Iris pigment epithelial cell (primary cell): ENCODE measurements at places on chromosomes 2 and 18.

GRCh38 chr18:45837283-45838070 lies 12.0 kb downstream of the SIGLEC15 start:
- peak; percentile 65 for DNase-seq

- DNase-seq = no peak
These were observed 9.2 kb downstream of the INHBB start for GRCh38 chr2:120354935-120355779.

- no peak for DNase-seq
These were observed 47.4 kb downstream of the ITGB1BP1 start for GRCh38 chr2:9375857-9376428.

GRCh38 chr18:35345950-35346349 lies 1.7 kb upstream of the ZNF24 start:
- no peak for DNase-seq

- peak; percentile 23 for DNase-seq
These were observed 438 bp downstream of the HSPE1 start for GRCh38 chr2:197500503-197501131.

GRCh38 chr18:55483266-55483871 lies 104.6 kb downstream of the TCF4 start:
- DNase-seq = no peak

DNA sequence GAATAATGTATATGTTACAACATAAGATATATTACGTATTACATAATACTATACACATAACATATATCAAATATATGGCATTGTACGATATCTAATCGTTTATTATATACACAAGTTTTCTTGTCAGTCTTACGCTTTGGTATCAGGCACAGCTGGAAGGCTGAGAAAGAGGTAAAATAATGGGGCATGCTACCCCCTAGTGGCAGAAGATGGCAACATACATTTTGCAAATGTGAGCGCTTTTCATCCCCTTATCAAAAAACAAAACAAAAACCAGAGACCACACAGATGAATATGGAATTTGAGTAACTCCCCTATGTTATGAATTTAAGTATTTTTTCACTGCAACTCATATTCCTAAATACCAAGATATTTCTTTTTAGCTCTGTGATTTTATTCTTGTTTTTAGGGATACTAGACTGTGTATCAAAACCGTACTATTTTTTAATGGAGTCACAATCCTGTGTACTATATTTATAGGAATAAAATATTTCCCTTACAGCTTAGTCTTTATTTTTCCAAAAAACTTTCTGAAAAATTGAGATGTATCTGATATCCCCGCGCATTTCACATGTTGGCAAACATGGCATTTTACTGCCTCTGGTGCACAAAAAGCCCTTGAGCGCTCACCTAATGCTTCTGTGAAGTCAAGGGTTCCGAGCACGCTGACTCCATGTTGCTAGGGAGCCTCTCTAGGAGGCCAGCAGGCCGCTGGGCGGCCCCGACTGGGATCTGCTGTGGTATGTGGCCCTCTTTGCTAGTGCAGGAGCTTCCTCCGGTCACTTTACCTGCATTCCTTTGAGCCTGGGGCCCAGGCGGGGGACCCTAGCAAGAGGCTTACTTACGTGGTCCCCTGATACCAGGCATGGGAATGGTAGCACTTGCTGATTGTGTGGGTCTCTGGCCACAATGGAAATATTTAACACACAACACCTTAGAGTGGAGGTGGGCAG lies 62.5 kb downstream of the SLC4A3 start:
- DNase-seq = peak; percentile 73

DNA sequence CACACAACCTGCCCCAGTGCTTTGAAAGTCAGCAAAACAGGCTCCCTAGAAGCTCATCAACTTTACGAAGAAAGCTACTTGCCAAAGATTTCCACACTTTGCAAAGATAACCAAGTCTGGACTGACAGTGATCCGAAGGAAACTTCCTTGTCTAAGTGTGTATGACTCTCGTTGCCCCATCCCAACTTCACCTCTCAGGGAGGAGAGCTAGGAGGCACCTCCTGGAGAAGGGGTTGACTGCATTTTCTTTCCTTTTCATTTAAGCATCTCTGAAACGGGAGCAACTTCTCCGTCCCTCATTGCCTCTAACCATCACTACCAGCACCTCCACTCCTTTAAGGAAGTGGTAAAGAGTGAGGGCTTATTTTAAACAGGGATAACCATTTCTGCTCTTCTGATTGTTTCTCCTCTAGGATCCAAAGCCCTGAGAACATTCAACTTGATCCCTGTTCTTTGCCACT lies 7.0 kb downstream of the ZEB2 start:
- DNase-seq = no peak

GRCh38 chr2:138028538-138028937 lies 64.3 kb downstream of the HNMT start:
- no peak for DNase-seq

GRCh38 chr2:60569680-60570111 lies 16.2 kb upstream of the BCL11A start:
- peak; percentile 10 for DNase-seq

DNA sequence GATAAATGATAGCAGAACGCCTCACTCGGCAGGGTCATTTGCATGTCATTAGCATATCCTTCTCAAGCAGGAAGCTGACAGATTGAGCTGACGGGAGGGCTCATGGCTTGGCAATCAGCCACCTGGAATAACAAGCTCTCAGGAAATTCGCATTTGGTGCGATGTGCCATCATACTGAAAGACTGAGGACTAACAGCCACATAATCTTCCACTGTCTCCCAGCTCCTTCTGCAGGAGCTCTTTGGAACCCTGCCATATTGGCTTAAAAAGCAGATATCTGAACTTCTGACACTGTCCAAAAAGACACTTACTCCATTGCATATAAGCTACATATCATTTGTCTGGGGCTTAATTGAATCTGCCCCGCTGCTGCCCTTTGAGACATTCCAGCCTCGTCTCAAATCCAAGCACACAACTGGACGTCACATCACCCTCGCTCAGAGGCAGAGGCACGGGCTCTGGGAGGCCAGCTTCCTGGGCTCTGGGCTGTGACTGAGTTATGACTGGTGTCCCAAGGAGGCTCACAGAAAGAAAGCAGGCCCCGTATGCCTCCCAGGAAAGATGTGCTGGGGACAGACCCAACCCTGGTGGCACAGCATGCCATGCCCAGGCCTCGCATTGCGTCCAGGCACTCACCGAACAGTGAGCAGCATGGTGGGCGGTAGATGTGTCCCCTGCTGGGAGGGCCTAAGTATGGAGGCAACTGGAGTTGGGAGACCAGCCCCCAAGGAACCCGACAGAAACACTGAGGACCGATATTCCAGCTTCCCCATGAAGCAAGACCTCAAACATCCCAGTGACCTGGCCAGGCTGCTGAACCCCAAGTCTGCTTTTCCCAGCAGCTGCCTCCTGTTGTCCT lies 228.0 kb downstream of the ATAD2B start:
- DNase-seq = peak; percentile 73

- no peak for DNase-seq
These were observed 569.3 kb downstream of the TDRD15 start for GRCh38 chr2:21693081-21693480.

DNA sequence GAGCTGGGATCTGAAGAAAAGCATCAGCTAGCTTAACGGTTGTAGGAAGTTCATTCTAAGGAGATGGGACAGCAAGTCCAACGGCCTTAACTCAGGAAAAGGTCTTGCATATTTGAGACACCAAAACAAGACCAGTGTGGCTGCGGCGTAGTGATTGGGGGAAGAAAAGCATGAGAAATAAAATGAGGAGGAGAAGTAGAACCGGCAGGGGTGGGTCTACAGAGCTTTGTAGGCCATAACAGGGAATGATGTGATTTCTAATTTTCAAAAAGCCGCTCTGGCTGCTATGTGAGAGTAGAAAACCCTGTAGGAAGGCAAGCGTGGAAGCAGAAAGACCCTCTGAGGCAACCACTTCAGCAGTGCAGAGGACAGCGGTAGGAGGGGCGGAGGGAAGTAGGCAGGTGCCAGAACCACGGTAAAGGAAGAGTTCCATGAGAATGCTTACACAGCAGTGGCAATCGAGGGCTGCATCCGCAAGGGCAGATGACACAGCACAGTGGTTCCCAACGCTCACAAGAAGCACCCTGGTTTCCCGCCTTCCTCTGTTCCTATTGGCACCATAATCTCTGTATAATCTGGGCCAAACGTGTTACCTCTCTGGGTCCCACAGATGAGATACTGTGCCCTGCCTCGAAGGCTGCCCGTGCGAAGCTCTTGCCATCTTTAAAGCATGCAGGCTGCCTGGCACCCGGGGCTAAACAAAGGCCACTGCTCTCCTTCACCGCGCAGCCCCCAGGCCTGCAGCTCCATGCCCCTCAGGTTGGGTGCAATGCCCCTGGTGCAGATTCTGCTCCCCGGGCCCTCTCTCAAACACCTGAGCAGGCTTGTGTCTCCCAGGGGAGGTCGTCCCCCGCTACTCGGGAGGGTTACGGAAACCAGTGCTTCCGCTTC lies 795 bp downstream of the ANKRD39 start:
- peak; percentile 28 for DNase-seq

- DNase-seq = no peak
These were observed 111.4 kb upstream of the OTOS start for GRCh38 chr2:240251848-240252190.

- no peak for DNase-seq
These were observed 4.8 kb upstream of the SCG2 start for GRCh38 chr2:223606946-223607345.

DNA sequence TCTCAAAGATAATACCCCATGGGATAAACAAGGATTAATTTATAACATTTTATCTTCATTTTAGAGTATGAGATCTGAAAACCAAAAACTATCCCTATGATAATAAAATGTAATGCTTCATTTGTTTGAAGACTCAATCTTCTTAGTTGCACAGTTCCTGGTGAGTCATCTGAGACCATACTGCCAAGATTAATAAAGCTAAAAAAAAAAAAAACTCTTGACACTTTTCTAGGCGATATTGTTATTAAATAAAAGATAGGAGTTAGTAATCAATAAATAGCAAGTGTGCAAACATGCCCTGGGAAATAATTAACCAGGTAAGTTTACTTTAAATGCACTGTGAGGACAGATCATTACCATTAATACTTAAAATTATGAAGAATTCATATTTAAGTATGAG lies 83.9 kb downstream of the RPE start:
- peak; percentile 46 for DNase-seq

DNA sequence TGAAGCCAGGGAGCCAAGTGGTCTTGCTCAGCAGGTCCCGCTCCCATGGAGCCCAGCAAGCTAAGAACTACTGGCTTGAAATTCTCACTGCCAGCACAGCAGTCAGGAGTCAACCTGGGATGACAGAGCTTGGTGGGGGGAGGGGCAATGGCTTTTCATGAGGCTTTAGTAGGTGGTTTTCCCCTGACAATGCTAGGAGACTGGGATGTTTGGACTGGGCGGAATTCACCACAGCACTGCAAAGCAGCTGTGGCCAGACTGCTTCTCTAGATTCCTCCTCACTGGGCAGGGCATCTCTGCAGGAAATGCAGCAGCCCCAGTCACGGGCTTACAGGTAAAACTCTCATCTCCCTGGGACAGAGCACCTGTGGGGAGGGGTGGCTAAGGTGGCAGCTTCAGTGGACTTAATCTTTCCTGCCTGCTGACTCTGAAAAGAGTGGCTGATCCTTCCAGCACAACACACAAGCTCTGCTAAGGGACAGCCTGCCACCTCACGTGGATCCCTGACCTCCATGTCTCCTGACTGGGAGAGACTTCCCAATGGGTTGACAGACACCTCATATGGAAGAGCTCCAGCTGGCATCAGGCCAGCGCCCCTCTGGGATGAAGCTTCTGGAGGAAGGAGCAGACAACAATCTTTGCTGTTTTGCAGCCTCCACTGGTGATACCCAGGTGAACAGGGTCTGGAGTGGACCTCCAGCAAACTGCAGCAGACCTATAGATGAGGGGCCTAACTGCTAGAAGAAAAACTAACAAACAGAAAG lies 349.7 kb upstream of the ST6GAL2 start:
- no peak for DNase-seq

- no peak for DNase-seq
These were observed 528 bp upstream of the PPP4R3B start for GRCh38 chr2:55618025-55618274.

GRCh38 chr2:74099835-74100234 lies 47.9 kb downstream of the BOLA3 start:
- no peak for DNase-seq

DNA sequence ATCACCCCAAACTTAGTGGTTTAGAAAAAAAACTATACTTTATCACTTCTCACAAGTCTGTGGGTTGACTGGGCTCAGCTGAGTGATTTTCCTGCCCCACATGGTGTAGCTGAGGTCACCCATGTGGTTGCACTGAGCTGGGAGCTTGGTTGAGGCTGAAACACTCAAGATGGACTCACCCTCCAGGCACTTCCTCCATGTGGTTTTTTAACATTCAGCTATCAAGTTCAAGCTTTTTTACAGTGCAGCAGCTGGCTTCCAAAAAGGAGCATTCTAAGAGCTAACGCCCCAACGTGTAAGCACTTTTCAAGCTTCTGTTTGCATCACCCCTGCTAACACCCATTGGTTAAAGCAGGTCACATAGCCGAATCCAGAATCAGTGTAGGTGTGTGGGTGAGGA lies 105.9 kb upstream of the CREB1 start:
- DNase-seq = peak; percentile 100

- DNase-seq = no peak
These were observed 69.2 kb downstream of the NRXN1 start for GRCh38 chr2:50962731-50963130.

- no peak for DNase-seq
These were observed 167.5 kb downstream of the ARL4C start for GRCh38 chr2:234329202-234329960.

DNA sequence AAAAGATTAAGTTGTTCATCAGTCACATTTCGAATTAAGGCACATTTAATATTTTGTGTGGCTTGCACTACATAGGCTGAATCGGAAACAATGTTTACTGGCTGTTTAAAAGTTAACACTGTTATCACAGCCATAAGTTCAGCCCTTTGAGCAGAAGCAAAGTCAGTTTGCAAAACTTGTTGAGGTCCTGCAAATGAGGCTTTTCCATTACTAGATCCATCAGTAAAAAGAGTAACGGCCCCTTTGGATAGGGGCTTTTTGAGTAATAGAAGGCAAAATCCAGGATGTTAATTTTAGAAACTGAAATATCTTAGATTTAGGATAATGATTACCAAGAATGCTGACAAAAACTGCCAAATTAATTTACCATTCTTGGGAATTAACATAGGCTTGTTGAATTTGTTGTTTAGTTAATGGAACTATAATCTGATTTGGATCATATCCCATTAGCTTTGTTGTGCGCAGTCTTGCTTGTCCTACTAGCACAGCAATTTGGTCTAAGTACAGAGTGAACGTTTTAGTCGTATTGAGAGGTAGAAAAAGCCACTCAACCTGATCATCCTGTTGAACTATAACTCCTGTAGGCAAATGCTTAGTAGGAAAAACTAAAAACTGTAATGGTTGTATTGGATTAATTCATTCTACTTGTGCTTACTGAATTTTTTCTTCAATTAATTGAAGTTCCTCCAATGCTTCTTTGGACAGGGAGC lies 13.9 kb upstream of the SUCLG1 start:
- DNase-seq = no peak
